ENCODE measurements at places on chromosomes 5 and 9.
A peak's percentile ranks its signal among the peaks of the same experiment; 100 is the strongest.

- H3K4me3 ChIP-seq = no peak overlapping the region
- no peaks in the 10 kb centered on the region for H3K36me3 ChIP-seq
- peaks cover 41% of the 10 kb centered on the region for H3K4me1 ChIP-seq
- peak overlapping the region; percentile 21 for H3K27ac ChIP-seq
These were observed 168.5 kb upstream of the GAS1 start for GRCh38 chr9:87115785-87116184.

DNA sequence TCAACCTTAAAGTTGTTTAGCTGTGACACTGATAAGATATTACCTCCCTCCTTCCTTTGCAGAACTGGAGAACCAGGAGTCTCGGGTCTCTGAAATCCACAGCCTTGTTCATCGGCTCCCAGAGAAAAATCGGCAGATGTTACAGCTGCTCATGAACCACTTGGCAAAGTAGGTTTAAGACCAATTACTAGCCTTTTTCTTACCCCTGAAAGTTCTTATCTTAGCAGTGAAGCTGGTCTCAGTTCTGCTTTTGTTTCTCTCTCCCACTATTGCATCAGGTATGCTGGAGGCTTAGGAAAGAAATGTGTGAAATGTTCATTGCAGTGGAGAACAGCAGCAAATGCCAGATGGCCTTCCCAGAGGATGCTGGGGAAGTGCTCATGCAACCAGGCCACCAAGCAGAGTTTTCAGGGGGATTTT, 287.4 kb downstream of the ARHGAP26 start:
- peaks cover 36% of the 10 kb centered on the region for H3K36me3 ChIP-seq
- no peaks in the 10 kb centered on the region for H3K27me3 ChIP-seq

- H3K27me3 ChIP-seq = peaks cover 15% of the 10 kb centered on the region
- H3K4me3 ChIP-seq = peak overlapping the region; percentile 43
- H3K36me3 ChIP-seq = no peaks in the 10 kb centered on the region
- peak overlapping the region; percentile 96 for H3K27ac ChIP-seq
- peaks cover 40% of the 10 kb centered on the region for H3K4me1 ChIP-seq
- DNase-seq = peak; percentile 91
These were observed 31.6 kb upstream of the UBAC1 start for GRCh38 chr9:135992486-135993408.

- no peak for DNase-seq
- H3K4me1 ChIP-seq = no peaks in the 10 kb centered on the region
- no peak overlapping the region for H3K4me3 ChIP-seq
- H3K27ac ChIP-seq = no peak overlapping the region
- peaks cover 13% of the 10 kb centered on the region for H3K36me3 ChIP-seq
These were observed 38.2 kb downstream of the CLINT1 start for GRCh38 chr5:157820593-157821252.

- H3K27ac ChIP-seq = no peak overlapping the region
These were observed 1382.4 kb upstream of the WWC1 start for GRCh38 chr5:166909040-166909439.
